ENCODE measurements at places on chromosomes 4 and X.

GRCh38 chr4:8407316-8407715, 33.2 kb downstream of the ACOX3 start:
- no peak for DNase-seq

GRCh38 chr4:78939667-78940008, 400 bp upstream of the PAQR3 start:
- no peak for DNase-seq

DNA sequence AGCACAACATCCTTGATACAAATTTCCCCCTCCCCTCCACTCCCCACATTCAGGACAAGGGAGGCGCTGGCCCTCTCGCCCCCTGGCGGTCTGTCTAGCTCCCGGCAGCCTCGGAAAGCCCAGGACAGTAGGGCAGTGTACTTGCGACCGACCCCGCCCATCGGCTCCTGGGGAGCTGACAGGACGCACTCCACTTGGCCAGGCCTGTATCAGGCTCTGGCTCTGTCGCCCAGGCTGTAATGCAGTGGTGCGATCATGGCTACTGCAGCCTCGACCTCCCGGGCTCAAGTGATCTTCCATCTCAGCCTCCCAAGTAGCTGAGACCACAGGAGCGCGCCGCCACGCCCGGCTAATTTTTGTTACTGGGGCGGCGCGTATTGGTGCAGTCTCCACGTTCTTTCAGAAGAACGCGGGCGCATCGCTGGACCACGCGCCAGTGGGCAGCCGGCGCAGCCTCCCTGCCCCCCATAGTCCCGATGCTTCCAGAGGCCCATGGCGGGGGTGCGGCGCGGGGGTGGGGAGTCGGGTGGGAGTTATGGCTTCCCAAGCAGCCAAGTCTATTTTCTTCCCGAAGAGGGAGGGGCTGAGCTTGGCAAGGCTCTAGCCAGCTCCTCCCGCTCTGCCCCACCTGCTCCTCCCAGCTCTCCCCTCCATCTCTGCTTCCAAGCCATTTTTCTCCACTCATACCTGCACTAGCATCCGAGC, 7.8 kb upstream of the AKAP14 start:
- no peak for DNase-seq

DNA sequence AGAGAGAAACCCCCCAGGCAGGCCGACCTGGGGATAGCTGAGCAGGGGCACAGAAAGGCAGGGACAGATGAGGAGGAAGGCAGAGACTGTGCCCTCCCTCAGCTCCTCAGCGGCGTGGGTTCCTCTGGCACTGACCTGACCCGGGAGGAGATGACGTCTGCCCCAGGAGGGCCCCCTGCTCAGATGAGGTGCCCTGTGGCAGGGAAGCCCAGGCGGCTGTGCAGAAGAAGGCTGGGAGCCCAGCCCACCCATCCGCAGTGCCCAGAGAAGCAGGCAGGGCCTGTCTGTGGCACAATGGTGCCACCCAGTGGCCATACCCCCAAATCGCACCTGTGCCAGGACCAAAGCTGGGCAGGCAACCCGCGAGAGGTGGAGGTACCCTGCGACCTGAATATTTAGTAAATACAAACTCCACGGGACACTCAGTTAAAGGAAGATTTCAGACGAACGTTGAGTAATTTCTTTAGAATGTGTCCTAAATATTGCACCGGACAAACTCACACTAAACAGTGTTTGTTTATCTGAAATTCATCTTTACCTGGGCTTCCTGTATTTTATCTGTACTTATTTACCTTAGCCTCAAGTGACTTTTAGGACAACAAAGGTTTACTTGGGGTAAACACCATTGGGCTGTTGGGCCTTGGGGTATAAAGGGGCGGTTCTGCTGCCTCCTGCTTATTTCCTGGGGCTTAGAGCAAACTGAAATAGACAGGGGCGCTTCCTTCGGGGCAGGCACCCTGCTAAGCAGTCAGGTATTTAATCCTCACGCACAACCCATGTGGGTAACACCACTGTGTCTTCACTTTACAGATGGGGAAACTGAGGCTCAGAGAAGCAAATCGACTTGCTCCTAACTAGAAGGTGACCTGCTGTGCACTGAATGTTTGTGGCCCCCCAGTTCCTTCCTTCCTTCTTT, 46.5 kb upstream of the HMX1 start:
- no peak for DNase-seq

GRCh38 chrX:148466292-148466691, 34.1 kb upstream of the AFF2 start:
- no peak for DNase-seq

- DNase-seq, result no peak
These were observed 22.6 kb downstream of the HAUS3 start for GRCh38 chr4:2219233-2219760.

DNA sequence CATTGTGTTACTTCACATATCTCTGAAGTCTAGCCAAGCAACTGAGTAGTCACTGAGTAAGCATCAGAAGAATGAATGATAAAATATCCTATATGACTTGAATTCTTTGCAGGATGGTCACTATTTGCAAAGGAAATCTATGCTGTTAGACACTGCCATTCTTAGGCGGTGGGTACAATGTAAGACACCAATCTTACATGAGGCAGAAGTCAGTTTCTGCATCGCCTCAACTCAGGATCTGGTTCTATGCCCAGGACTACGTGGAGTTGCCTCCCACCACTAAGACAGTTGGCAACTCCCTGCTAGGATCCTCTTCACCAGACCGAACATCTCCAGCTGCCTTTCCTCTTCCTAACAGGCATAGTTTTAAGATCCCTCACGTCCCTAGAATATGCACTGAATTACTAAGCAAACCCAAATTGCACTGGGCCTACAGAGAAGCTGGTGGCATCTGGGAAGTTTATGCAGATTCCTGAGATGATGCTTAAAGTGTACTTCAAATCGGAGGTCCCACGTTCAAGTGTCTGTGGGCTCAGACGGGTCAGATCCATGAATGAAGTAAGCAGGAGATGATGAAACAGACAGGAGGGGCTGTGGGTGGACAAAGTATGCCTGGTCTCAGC, 45.6 kb downstream of the SEL1L3 start:
- peak; percentile 55 for DNase-seq

GRCh38 chr4:34182306-34182705, 2062.0 kb downstream of the ARAP2 start:
- no peak for DNase-seq

DNA sequence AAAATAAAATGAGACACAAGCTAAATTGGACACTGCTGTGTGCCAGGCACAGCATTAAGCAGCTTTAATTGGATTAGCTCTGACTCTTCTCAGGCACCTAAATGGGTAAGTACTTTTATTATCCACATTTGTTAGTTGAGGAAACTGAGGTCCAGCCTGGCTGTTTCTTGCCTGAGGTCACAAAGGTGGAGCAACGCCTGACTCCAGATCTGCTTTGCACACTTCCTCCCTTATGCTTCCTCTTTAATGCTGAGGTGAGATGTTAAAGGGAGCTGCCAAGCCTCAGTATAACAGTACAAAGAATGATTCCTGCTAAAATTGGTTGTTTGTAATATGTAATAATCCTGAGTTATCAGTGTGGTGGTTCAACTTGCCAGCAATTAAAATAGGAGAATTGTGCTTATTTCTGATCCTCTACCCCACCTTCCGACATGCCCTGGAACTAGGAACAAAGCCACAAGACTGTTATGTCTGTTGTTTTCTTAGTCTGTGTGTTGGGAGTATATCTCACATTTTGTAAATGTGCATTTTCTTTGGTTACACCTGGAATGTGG, 74.4 kb downstream of the AFF1 start:
- DNase-seq, result no peak

DNA sequence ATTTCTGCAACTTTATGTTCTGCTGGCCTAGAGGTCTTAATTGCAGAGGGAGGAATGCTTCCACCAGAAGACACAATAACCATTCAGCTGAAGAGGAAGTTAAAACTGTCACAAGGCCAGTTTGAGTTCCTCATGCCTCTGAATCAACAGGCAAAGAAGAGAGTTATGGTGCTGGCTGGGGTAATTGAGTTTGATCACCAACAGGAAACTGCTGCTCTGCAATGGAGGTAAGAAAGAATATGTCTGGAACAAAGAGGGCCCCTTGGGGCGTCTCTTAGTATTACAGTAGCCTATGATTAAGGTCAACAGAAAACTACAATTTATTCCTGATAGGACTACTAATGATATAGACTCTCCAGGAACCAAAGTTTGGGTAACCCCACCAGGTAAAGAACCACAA, 744.0 kb downstream of the FSTL5 start:
- no peak for DNase-seq

DNA sequence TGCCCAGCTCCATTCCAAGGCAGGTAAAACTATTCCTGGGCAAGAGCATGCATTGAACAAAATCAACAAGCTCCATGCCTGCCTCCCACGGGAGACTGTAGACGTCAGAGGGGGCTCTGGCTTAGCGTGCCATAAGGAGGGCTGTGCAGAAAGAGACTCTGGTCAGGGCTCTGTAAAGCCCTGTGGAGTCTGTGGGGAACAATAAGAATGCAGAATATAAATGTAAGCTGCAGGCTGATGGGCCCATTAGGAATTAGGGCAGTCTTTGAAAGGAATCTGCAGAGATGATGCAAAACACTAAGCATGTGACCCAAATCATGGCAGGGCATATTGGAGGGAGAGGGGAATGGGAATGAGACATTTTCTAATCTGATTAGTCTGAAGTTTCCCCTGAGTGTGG, 170.3 kb downstream of the EFHC2 start:
- DNase-seq, result no peak

DNA sequence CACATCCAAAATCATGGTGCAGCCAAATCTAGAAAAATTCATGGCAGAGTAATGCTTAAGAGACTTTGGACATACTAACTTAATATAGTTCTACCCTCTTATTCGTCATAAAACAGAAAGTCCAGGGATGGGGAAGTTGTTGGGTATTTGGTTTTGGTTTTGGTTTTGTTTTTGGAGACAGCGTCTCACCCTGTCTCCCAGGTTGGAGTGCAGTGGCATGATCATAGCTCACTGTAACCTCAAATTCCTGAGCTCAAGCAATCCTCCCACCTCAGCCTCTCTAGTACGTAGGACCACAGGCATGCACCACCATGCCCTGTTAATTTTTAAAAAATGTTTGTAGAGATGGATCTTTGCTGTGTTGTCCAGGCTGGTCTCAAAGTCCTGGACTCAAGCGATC, 271.8 kb upstream of the TENM3 start:
- DNase-seq, result no peak

DNA sequence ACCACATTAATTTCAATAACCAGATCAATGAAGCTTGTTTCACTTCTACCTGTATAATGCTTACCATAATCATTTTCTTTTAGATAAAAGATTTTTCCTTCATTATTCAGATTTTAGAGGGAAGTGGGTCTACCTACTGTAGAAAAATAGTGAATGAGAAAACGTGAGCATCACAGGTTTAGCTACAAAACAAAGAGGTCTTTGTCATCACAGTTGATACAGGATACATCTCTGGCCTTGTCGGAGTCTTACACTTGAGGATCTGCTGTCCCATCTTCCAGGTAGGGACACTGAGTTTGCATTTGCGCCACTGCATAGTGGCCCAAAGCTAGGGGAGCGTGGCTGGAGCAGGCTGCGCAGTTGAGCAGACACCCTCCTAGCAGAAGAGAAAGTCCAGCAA, 710 bp downstream of the CLDN24 start:
- DNase-seq, result no peak

GRCh38 chrX:15673970-15674369, 9.4 kb upstream of the CLTRN start:
- no peak for DNase-seq

GRCh38 chr4:92969650-92970379, 666.0 kb downstream of the GRID2 start:
- peak; percentile 78 for DNase-seq

DNA sequence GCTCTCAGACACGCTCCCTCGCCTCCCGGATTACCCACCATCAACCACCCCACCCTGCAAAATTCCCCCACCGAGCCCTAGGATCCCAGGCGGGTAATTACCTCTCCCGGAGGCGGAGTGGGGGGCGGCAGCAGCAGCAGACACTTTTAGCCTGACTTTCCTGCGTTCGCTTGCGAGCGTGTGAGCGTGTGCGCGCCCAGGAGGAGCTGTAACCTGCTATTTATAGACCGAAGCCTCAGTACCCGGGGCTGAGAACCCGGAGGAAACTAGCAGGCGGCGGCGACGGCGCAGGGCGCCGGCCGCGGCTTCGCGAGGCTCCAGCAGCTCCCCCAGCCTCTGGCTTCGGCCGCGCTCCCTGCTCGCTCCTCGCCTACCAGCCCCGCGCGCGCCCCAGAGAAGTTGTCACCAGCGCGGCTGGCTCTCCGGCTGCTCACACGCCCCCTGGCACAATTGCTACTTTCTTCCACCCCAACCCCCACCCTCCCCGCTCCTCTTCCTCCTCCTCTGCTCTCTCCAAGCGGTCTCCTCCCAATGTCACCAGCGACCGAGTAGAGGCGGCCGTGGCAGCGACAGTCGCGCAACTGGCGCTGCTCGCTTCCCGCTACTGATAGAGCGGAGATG, at the start of gene INPP4B:
Gene INPP4B, minus strand, starts transcription at position 194 of the 621 bp plus-strand sequence.
- peak; percentile 33 for DNase-seq

GRCh38 chrX:42495139-42495538, 282.8 kb downstream of the PPP1R2C start:
- no peak for DNase-seq

DNA sequence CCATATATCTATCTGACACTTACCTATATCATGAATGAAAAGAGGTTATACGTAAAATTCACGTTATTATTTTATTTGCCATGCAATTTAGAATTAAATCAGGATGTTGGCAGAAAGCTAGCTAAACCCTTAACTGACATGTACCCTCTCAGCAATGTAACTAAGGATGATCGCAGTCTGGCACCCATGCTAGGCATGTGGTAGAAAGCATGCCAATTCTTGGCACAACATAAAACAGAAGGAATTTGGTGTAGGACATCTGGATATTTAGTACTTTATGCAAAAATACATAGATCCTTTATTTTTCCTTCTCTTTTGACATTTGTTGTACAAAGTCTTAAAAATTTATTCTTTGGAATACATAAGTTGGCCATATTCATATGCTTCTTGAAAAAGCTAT, 436.8 kb upstream of the FAT1 start:
- no peak for DNase-seq

GRCh38 chrX:51395480-51395809, 62.8 kb downstream of the NUDT10 start:
- no peak for DNase-seq

GRCh38 chr4:6803246-6803645, 20.7 kb downstream of the KIAA0232 start:
- DNase-seq, result no peak

DNA sequence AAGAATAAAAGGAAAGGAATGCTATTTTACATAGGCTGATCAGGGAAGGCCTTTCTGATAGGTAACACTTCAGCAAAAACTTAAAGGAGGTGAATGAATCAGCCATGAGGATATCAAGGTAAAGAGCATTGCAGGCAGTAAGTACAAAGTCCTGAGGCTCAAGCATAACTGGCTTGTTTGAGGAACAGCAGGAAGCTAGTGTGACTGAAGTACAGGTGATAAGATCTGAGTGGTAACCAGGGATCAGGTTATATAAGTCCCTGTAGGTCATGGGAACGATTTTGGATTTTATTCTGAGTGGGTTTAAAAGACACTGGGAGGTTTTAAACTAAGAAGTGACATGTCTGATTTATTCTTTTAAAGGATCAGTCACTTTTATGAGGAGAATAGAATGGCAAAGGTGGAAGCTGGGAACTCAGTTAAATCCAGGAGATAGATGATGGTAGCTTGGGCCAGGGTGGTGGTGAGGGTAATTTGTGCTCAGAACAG, 47.1 kb upstream of the THOC2 start:
- DNase-seq, result no peak
